Cerebellar nuclear complex (tissue), 1 donor: ENCODE measurements at places on chromosomes 2 and 18.

- DNase-seq, result no peak
Measured at GRCh38 chr2:150207979-150208378, 279.5 kb downstream of the RND3 start.

DNA sequence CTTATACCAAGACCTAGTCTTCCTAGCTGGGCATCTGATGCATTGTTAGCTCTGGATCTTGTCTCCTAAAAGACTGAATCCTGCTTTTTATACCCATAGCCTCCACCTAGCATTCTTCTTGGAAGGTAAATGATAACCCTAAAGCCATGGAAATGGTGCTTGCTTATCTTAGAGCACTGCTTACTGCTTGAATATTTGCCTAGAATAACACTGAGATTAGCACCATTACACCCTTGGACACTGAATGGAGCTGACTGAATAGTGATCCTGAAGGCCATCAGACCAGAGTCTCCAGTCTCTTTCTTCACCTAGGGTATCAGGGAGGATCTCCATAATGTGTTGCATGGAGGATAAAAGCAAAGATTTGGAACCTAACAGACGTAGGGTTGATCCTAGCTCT, 50.3 kb upstream of the UGP2 start:
- DNase-seq, result no peak

DNA sequence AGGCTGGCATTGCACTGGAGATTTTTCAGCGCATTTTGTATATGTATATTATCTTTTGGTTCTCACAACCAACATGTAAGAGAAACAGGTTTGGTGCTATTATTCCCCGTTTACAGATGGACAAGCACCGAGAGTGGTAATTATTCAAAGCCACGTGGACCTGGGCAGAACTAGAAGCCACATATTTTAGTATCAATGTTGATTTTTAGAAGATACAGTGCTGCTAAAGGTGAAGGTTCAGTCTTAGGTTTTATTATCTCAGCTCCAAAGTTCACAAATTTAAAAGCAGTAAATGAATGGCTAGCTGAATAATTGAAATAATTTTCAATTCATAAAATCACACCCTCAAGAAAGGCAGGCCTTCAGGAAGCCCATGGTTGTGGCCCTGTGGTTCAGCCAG, 400.6 kb upstream of the ID2 start:
- DNase-seq, result no peak

DNA sequence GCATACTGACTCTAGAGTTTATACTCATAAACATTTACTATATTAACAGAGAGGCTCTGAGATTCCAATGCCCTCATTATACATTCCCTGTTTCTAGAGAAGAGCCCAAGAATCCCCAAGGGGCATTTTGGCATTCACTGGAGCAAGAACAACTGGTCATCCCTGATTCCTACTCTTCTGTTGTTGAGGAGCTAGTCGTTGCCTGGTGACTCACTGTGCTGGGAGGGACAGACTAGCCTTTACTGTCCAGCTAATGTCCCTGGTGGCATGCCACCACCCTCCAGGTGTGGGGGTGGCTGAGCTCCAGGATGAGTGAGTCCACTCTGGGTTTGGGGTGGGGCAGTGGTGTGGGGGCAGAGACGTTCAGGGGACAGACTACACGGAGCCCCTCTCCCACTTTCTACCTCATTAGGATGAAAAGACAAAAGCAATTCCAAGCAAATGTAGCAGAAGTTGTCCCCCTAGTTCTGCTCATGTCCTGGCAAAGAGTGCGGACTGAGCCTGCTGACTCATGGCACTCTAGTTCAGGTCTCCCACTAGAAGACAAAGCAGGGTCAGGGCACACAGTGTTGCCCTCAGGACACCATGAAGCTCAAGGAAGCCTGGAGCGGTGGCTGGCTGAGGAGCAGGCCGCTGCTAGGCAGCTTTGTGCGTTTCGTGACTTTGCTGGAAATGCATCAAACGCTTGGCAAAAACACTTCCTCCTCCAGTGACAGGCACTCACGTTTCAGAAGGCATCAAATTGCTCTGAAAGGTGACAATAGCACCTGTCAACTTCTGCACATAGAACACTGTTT, 49.4 kb downstream of the RHOB start:
- DNase-seq, result no peak

DNA sequence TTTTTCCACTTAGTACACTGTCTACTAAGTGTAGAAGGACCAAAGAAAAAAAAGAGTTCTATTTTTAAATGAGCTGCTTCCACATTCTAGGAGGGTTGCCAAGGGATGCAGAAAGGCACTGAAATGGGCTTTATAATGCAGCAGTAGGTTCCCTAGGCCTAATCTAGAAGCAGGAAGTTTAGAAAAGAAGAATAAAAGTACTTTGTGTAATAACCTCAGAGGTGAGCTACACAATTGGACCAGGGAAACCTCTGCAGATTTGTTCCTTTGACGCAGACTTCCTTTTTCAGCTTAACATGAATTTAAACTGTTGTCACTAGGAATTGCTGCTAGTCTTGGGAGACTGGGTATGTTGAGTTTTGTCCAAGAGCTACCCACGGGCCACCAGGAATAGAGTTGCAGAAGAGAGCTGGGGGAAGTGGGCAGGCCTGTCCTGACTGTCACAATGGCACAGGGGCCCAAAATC, 34.6 kb upstream of the RAB1A start:
- DNase-seq, result no peak

DNA sequence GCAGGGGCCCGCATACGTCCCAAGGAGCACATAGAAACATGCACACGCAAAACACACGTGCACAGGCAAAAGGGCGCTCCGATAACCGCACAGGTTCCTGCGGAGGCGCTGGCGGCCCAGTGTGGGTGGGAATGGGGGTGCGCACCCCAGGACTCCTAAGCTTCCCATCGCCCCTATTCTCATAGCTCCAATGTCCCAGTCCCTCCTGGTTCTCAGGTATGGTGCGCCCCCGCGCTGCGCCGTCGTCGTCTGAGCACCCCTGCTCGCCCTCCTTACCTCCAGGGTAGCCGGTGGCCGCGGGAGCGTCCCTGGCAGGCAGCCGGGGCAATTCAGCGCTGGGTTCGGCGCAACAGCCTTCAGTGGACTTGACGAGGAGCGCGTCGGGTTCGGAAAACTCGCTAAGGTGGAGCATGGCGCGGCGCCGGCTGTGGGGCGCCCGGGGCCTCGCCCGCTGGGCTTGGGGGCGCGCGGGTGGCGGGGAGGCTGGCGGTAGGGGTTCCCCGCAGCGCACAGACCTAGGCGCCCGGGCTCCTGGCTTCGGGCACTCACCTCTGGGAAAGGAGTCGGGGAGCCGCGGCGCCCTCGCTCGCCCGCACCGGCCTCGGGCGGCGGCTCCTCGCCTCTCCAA, 328 bp downstream of the EGR4 start:
- no peak for DNase-seq

GRCh38 chr2:30756051-30756719, 51.1 kb downstream of the CAPN13 start:
- DNase-seq, result no peak

- DNase-seq, result no peak
Measured at GRCh38 chr2:117996525-117996924, 17.3 kb downstream of the CCDC93 start.

GRCh38 chr2:117948615-117949014, 65.3 kb downstream of the CCDC93 start:
- DNase-seq, result no peak

DNA sequence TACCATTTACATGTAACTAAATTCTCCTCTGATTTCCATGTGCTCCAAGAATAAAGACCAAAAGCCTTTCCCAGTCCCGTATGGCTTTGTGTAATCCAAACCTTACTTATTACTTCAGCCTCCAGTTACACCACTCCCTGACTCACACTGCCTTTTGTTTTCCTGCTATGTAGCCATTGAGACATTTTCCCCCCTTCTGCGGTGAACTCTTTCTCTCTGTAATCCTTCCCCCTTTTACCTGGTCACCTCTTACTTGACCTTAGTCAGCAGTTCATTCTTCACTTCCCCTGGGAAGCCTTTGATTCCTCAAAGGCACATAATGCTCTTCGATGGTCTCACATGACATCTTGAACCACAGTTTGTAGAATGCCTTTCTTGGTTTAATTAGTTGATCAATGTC, 256.0 kb upstream of the FANCL start:
- no peak for DNase-seq

DNA sequence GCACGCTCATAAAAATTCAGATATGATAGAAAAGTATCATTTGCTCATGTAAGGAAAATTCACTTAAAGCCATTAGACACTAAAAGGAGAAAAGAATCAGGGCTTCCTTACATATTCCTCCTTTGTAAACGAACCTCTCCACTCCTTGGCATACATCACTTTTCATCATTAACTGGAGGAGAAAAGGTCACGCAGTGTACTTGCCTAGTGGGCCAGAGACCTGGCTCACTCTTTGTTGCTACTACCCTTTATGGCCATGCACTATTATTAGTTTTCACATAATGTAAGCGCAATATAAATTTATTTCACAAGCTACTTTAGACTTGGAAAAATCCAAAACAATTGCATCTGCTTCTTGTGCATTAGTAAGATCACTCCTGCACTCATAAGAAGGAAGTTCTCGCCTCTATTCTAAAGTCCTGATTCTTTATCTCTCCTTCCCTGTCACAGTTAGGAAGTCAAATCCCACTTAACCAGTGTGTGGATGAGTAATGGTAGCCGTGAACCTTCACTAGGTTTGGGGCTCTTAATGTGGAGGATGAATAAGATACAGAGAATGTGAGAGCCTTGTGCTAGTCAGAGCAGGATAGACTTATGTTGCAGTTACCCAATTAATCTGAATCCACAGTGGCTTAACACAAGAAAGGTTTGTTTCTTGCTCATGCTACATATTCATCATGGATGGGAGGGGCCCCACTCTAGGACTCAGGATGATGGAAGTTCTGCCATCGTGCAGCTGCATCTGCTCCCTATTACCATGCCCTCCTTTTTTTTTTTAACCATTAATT, 115.0 kb upstream of the GLS start:
- no peak for DNase-seq

- no peak for DNase-seq
Measured at GRCh38 chr2:207787017-207787416, 17.3 kb upstream of the FZD5 start.

DNA sequence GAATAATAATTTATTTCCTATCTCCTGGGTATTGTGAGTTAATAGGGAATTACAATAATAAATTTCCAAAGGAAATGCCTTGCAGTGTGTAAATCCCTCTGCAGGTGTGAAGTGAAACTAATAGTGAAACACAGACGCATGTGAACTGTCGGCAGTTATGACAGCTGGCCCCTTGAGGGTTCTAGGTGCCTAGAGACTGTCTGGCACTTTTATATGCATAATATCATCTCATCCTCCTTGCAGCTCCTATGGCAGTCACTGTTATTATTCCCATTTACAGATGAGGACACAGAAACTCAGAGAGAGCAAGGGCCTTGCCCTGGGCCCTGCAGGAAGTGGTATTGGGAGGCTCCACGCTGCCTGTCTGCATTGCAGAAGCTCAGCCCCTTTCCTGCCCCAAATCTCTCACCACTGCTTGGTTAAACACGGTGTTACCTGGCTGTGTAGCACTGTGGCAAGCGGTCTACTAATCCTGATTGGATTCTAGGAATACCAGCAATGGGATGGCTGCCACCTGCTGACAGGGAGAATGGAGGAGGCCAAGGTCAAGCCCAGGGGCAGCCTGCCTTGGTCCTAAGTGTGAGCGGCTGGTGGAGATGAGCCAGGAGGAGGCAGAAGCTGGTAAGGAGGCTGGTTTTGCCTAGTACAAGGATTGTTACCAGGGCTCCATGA, 32.8 kb upstream of the ACKR3 start:
- no peak for DNase-seq

- DNase-seq, result no peak
Measured at GRCh38 chr2:98884658-98885057, 51.4 kb downstream of the CRACDL start.
